ENCODE measurements at places on chromosomes 13 and 19. TPM values are rescaled to one million over a fixed set of nuclear protein-coding genes. Genes with fewer than 3 reads are reported as not detected.
A peak's percentile ranks its signal among the peaks of the same experiment; 100 is the strongest.

DNA sequence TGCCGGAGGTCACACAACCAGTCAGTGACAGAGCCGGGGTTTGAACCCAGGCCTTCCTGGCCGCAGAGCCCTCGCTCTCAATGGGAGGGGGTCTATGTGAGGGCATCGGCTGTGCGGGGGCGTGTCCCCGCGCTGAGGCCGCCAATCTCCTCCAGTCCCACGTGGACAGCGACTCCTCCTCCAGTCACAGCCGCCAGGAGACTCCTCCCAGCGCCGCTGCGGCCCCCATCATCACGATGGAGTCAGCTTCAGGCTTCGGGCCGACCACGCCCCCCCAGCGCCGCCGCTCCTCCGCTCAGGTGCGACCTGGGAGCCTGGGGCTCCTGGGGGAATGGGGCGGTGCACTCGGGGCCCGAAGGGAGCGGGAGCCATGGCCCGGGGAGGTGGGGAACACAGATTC is 6.0 kb downstream of the SPRED3 start:
- H3K36me3 ChIP-seq, result peaks cover 14% of the 10 kb centered on the region
- H3K27ac ChIP-seq, result no peak overlapping the region
- no peak for DNase-seq
- H3K27me3 ChIP-seq, result no peaks in the 10 kb centered on the region
- H3K4me1 ChIP-seq, result peaks cover 23% of the 10 kb centered on the region

- H3K36me3 ChIP-seq, result no peaks in the 10 kb centered on the region
- H3K27ac ChIP-seq, result no peak overlapping the region
- H3K4me3 ChIP-seq, result no peak overlapping the region
- DNase-seq, result no peak
These were observed 913.1 kb upstream of the SLITRK5 start for GRCh38 chr13:86758116-86758515.

Gene GJA3
- total RNA-seq, result 0.72 TPM

Gene CCNA1
- total RNA-seq, result 0.91 TPM

GRCh38 chr19:39828654-39829032 is 5.3 kb downstream of the DYRK1B start:
- H3K4me3 ChIP-seq, result no peak overlapping the region
- peaks cover 13% of the 10 kb centered on the region for H3K36me3 ChIP-seq
- no peak for DNase-seq
- H3K4me1 ChIP-seq, result peaks cover 6% of the 10 kb centered on the region
- H3K27me3 ChIP-seq, result no peaks in the 10 kb centered on the region

Gene KCNJ14
- 1.4 TPM for total RNA-seq

- no peaks in the 10 kb centered on the region for H3K4me1 ChIP-seq
- no peaks in the 10 kb centered on the region for H3K27me3 ChIP-seq
These were observed 447.5 kb upstream of the ATXN8OS start for GRCh38 chr13:69660155-69660554.

- DNase-seq, result no peak
- H3K27ac ChIP-seq, result no peak overlapping the region
- H3K4me1 ChIP-seq, result no peaks in the 10 kb centered on the region
- H3K4me3 ChIP-seq, result no peak overlapping the region
- H3K27me3 ChIP-seq, result peaks cover 51% of the 10 kb centered on the region
These were observed 27.3 kb downstream of the IGFL1 start for GRCh38 chr19:46256855-46257254.

GRCh38 chr13:33537026-33537425 is 251.5 kb upstream of the STARD13 start:
- no peaks in the 10 kb centered on the region for H3K36me3 ChIP-seq
- no peak overlapping the region for H3K4me3 ChIP-seq

DNA sequence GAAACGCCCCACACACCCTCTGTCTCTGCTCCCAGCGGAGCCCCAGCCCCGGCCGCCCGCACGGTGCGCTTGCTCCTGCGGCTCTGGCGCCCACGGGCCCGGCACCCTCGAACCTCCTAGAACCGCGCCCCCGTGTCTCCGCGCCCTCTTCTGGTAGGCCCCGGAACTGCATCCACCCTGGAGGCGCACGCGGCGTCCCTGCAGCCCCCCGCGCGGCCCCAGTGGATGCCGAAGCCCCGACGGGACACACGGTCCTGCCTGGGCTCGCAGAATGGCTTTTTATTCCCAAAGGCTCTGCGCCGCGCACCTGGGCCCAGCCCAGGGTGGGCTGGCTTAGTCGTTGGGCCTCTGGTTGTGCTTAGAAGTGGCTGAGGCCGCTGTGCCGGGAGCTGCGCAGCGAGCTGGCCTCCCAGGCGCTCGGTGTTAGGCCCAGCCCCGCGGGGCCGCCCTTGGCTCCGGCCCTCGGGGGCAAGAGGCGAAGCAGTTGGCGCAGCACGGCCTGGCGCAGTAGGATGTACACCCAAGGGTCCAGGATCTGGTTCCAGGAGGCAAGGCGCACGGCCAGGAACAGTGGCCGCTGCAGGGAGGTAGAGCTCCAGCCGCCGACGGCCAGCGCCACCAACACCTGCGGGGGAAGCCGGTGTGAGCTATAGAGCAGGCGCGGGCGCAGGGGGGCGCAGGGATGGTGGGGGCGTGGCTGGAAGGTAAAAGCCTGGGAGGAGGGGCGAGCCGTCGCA is 2.8 kb downstream of the PTGER1 start:
- H3K4me1 ChIP-seq, result peaks cover 12% of the 10 kb centered on the region
- no peak overlapping the region for H3K27ac ChIP-seq
- no peak overlapping the region for H3K4me3 ChIP-seq
- peaks cover 11% of the 10 kb centered on the region for H3K27me3 ChIP-seq

GRCh38 chr19:35732540-35733179 is 9.6 kb downstream of the IGFLR1 start:
- no peak for DNase-seq
- H3K4me3 ChIP-seq, result no peak overlapping the region
- no peaks in the 10 kb centered on the region for H3K4me1 ChIP-seq
- no peaks in the 10 kb centered on the region for H3K27me3 ChIP-seq

- no peak overlapping the region for H3K27ac ChIP-seq
- H3K4me1 ChIP-seq, result no peaks in the 10 kb centered on the region
- DNase-seq, result no peak
- no peaks in the 10 kb centered on the region for H3K27me3 ChIP-seq
- peaks cover 26% of the 10 kb centered on the region for H3K36me3 ChIP-seq
These were observed 17.8 kb downstream of the ZNF507 start for GRCh38 chr19:32363175-32363574.

- no peaks in the 10 kb centered on the region for H3K27me3 ChIP-seq
- no peaks in the 10 kb centered on the region for H3K36me3 ChIP-seq
These were observed 9.6 kb upstream of the UBL3 start for GRCh38 chr13:29859971-29860370.

DNA sequence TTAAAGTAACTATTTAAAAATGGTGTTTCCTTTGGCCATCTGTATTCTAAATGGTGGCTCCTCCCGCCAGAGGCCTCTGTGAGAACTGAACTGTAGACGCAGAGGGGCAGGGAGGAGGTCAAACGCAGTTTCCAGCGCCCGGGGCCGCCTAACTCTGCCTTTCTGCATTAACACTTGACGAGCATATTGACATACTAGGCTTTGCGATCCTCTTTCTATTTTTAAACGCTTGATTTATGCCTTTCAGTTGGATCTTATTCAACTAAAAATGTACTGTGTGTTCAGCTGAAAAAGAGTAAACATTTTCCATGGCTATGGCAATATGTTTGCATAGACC is 74.7 kb downstream of the SPACA7 start:
- no peaks in the 10 kb centered on the region for H3K4me1 ChIP-seq
- no peak overlapping the region for H3K27ac ChIP-seq
- no peak for DNase-seq
- no peaks in the 10 kb centered on the region for H3K36me3 ChIP-seq

Gene KIR2DL4
- total RNA-seq, result not detected

GRCh38 chr19:50777830-50778303 is 7.6 kb downstream of the GPR32 start:
- no peak for DNase-seq
- peaks cover 31% of the 10 kb centered on the region for H3K27me3 ChIP-seq
- no peak overlapping the region for H3K27ac ChIP-seq

DNA sequence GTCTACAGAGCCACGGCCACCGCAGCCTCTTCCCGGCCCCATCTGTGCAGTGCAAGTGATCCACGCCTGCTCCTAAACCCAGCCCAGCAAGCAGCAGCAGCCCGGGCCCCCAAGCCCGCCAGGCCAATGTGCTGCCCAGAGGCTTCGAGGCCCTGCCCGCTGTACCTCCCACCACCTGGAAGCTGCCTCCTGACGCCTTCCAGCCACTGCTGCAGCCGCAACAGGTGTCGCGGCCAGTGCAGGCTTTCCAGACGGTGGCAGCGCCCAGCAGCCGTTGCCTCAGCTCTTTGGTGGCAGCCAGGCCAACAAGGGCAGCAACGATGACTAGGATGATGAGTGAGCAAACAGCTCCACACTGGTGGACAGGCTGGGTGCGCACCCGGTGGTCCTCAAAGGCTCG is 50.2 kb upstream of the TPM4 start:
- no peak overlapping the region for H3K4me3 ChIP-seq
- H3K36me3 ChIP-seq, result no peaks in the 10 kb centered on the region
- H3K27me3 ChIP-seq, result no peaks in the 10 kb centered on the region
- no peak for DNase-seq

- peaks cover 19% of the 10 kb centered on the region for H3K36me3 ChIP-seq
- H3K27me3 ChIP-seq, result no peaks in the 10 kb centered on the region
- H3K4me1 ChIP-seq, result peaks cover 17% of the 10 kb centered on the region
These were observed 64.6 kb upstream of the RAP2A start for GRCh38 chr13:97369261-97369893.

DNA sequence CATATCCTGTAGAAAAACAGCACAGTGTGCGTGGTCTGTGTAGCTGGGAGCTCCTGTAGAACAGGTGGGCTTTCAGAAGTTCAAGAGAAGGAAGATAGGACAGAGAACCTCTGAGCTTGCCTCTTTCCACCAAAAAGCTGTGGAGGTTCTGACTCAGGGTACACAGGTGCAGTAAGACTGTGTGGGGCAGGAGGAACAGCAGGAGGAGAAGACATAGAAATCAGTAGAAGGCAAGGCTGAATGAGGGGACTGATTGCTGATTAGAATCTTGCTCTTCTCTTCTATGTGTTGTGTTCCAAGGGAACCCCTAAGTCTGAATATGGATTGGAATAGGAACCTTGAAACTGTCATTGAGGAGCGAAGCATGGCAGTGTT is 122.7 kb downstream of the AKAP11 start:
- no peak overlapping the region for H3K27ac ChIP-seq
- H3K4me3 ChIP-seq, result no peak overlapping the region
- no peaks in the 10 kb centered on the region for H3K36me3 ChIP-seq
- no peak for DNase-seq
- H3K27me3 ChIP-seq, result peaks cover 7% of the 10 kb centered on the region
- H3K4me1 ChIP-seq, result no peaks in the 10 kb centered on the region

DNA sequence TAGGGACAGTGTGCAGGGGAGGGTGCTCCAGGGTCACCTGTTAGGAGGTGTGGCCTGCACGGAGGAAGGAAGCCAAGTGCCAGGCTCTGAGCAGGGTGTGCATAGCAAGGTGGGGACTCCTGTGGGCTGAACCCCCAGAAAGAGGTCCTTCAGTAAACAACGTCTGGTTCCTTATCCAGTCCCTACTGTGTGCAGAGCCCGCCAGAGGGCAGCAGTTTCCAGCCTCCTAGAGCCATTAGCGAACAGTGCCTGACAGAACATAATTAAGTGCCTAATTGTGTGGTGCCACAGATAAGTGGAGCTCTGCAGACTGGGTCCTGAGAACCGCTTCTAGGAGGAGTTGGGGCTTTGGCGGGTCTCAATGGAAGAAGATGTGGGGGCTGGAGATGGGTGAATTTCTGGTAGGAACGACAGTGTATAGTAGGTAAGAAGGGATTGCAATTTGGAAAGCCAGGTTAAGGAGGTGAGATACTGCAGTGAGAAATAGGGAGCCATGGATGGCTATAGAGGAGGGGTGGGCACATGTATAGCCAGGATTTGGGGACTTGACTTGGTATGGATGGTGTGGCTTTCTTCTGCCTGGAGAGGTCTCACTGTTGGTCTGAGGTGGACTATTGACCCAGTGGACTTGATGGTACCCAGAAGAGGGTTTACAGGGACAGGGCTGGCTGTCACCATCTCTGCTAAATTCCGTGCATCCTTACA is 323.1 kb downstream of the ZNF536 start:
- no peak for DNase-seq
- no peak overlapping the region for H3K27ac ChIP-seq
- no peaks in the 10 kb centered on the region for H3K4me1 ChIP-seq
- no peaks in the 10 kb centered on the region for H3K36me3 ChIP-seq
- no peak overlapping the region for H3K4me3 ChIP-seq

GRCh38 chr19:34084396-34085145 is 87.7 kb upstream of the LSM14A start:
- H3K27ac ChIP-seq, result no peak overlapping the region
- H3K36me3 ChIP-seq, result no peaks in the 10 kb centered on the region
- no peaks in the 10 kb centered on the region for H3K4me1 ChIP-seq
- no peak for DNase-seq

DNA sequence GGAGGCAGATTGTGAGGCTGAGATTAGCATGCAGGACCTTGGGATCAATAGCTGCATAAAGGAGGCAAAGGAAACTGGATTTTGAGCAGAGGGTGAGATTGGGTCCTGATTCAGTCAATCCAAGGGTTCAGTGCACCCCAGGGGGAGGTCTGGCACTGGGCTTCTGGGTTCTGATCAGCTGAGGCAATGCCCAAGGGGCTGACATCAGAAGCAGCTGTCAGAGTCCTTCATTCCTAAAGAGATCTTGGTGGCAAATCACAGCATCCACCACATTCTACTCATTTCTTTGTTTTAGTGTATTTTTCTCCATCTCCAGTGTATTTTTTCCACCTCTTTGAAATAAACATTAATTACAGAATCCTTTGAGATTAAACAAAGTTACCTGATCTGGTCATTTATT is 5.4 kb upstream of the LYPD5 start:
- H3K4me3 ChIP-seq, result no peak overlapping the region
- H3K36me3 ChIP-seq, result no peaks in the 10 kb centered on the region
- H3K27me3 ChIP-seq, result peaks cover 9% of the 10 kb centered on the region

Gene FSD1
- 15.0 TPM for total RNA-seq

Gene ZNF560
- total RNA-seq, result not detected

GRCh38 chr13:72565893-72566292 is 161.5 kb downstream of the MZT1 start:
- H3K27ac ChIP-seq, result no peak overlapping the region
- DNase-seq, result peak; percentile 11
- H3K4me3 ChIP-seq, result no peak overlapping the region
- no peaks in the 10 kb centered on the region for H3K36me3 ChIP-seq

Gene CILP2
- 6.0 TPM for total RNA-seq

Gene MAP2K2
- total RNA-seq, result 184 TPM

- peak; percentile 56 for DNase-seq
- no peaks in the 10 kb centered on the region for H3K27me3 ChIP-seq
- no peaks in the 10 kb centered on the region for H3K36me3 ChIP-seq
- H3K4me1 ChIP-seq, result peaks cover 8% of the 10 kb centered on the region
These were observed 92.1 kb downstream of the ATP11A start for GRCh38 chr13:112781881-112782361.

Measured in astrocyte (in vitro differentiated cells and primary cell).